ENCODE measurements at places on chromosomes 4 and X.

DNA sequence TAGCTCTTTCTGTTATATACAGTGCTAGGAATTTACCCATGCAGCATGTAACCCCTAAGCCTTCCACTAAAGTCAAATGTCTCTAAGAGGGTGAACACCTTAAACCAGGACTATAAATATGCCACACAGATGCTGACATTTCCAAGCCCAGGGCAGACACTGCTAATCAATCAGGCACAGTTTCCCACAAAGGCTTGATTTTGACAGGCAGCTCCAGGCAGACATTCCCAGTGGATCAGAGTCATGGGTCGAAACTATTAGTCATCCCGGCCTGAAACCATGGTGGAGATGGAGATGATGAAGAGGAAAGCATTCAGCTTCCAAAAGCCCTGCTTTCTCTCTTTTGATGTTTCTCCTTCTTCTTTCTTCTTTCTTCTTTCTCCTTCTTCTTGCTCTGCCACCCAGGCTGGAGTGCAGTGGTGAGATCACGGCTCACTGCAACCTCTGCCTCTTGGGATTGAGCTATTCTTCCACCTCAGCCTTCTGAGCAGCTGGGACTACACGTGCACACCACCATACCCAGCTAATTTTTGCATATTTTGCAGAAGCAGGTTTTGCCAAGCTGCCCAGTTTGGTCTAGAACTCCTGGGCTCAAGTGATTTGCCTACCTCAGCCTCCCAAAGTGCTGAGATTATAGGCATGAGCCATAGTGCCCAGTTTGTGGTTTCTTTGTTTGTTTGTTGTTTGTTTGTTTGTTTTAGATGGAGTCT is 21.0 kb upstream of the SORCS2 start:
- DNase-seq: no peak

DNA sequence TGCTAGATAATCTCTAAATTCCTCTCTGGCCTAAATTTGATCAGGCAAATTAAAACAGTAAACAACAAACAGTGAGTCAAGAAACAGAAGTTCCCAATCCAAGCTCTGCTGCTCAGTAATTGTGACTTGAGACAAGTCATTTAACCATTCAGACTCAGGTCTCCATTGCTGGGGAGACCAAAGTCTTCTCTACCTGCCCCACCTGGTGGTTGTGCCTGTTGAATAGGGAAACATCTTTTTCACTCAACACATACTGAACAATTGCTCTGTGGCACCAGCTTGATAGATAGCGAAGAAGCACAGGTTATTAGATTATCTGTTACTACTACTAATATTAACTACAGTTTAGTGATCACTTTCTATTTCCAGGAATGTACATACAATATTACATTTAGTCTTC is 112.1 kb upstream of the EOLA2 start:
- DNase-seq: no peak

GRCh38 chrX:40174001-40174853 is 76.5 kb upstream of the BCOR start:
- DNase-seq: no peak

- DNase-seq: no peak
These were observed 14.0 kb upstream of the KIAA0232 start for GRCh38 chr4:6768539-6768905.

- no peak for DNase-seq
These were observed at the start of gene GALNTL6 for GRCh38 chr4:171812665-171813525. GALNTL6 (plus strand) TSS chr4:171813404.

GRCh38 chr4:159024266-159024665 is 78.6 kb upstream of the RAPGEF2 start:
- no peak for DNase-seq

GRCh38 chr4:100797791-100798190 is 280.0 kb upstream of the EMCN start:
- no peak for DNase-seq

- no peak for DNase-seq
These were observed 134.0 kb upstream of the ANXA3 start for GRCh38 chr4:78417603-78418002.

- DNase-seq: no peak
These were observed 75.4 kb upstream of the C4orf50 start for GRCh38 chr4:6093671-6094070.

- DNase-seq: no peak
These were observed 104.4 kb downstream of the UCHL1 start for GRCh38 chr4:41360921-41361793.

GRCh38 chr4:69984030-69984443 is 11.7 kb upstream of the STATH start:
- no peak for DNase-seq

DNA sequence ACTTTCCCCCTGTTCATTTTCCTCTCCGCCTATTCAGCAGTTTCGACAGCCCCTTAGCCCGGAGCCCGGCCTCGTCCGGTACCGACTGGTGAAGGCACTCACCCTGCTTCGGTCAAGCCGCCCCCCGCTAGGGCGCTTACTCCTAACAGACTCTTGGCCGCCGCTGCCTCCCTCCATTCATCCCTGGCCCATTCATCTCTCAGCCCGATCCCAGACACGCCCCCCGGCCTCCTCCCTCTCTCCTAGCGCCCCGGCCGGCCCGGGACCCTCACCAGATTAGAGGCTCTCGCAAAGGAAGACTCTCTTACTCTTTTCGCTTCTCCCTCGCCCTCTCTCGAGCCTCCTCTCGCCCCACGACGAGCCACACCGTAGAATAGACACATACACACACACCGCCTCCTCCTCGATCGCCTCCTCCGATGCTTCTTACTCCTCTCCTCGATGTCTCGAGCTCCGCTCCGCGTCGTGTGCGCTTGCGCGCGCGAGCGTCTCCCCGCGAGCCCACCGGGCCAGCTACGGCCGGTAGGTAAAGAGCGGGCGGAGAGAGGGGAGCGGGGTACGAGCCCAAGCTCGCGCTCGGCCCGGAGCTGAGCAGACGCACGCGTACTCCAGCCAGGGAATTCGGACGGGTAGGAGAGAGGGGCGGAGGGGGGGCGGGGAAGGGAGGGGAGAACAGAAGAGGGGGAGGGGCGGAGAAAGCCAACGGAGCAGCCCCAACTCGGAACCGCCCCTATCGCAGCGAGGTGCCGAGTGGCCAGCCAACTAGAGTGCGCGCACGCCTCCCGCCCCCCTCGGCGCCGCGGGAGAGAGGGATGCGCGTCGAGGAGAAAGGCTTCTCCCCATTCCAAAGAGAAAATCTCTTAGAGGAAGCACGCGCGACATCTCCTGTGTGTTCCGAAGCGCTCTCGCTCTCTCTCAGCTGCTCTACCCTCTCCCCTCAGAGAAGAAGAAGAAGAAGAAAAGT is at the start of gene WNK3:
WNK3 (minus strand) TSS at position 633 of the 964 bp plus-strand sequence.
- DNase-seq: no peak

DNA sequence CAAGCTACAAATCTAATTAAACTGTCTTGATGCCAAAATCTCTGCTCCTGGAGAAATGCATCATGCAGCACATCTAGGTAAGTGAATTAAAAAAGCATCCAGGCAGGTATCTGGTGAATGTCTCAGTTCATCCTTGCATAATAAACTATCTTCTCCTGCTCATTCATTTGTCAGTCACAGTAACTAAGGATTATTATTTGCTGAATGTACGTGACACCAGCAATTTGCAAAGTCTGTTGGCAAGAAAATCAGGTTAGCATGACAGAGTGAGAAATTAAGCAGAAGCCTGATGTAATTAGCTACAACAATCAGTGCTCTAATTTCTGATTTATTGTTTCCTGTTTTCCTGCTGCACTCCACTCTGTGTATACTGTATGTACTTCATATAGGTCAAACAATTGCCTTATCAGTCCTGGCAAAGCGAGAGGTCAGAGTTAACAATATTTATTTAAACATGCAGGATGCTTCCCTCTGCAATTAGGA is 213.6 kb downstream of the FBXO8 start:
- no peak for DNase-seq

- DNase-seq: no peak
These were observed 100.2 kb upstream of the USP38 start for GRCh38 chr4:143084566-143084965.

DNA sequence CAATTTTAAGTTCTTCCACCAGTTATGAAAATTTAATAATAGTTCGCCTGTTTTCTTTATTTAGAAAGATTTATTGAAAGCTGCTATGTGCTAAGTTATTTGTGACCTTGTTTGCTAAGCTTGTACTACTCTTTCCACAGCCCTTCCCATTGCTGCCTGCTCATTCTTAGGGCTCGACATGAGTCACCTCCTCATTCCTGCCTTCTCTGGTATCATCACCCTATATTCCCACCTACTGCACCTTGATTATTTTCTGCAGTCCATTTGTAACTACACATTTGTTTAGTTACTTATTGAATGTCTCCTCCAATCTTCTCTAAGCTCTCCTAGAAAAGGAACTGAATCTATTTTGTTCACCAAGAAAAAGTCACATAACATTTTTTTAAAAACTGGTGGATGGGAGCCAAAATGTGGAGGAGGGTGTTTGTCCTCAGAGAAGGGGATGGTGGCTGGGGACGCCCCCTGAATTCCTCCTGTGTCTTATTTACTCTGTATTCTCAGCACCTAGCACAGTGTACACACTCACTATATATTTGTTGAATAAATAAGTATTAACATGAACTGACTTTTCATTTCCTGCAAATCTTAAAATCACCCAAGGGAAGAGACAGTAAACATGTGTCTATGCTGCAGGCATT is 3.7 kb upstream of the RAB9A start:
- DNase-seq: no peak

DNA sequence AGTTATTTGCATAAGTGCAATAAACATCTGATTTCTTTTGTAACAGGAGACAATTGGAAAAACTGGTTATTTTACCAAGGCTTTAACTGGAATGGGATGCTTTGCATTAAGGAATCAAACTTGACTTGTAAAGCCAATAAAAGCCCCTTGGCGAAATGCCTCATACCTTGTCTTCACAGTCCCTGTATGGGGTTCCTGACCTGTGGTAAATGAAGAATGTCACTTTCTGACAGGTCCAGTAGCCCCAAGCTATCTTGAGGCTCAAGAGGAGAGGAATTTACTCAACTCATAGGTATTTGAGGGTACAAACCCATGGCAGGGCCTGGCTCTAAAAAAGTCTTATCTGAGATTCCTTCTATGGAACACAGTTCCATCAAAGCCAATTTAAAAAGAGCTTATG is 78.0 kb downstream of the ACOX3 start:
- no peak for DNase-seq

DNA sequence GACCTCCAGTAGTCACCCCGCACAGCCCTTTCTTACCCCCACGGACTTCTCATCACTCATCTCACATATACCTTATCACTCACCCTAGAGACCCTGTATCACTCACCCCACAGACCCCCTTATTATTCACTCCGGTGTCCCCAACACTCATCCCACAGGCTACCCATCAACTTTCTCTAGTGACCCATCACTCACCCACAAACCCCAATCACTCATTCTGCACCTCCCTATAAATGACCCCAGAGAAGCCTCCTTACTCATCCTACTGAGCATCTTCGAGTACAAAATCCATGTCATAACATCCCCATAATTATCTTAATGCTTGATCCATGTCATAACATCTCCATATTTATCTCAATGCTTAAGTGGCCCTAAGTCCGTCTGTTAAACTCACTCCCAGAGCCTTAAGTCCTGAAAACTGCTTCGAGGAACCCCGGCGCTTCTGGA is 934 bp downstream of the ZNF41 start:
- no peak for DNase-seq

- DNase-seq: peak; percentile 91
These were observed 92.1 kb downstream of the AFF1 start for GRCh38 chr4:87026800-87027495.

DNA sequence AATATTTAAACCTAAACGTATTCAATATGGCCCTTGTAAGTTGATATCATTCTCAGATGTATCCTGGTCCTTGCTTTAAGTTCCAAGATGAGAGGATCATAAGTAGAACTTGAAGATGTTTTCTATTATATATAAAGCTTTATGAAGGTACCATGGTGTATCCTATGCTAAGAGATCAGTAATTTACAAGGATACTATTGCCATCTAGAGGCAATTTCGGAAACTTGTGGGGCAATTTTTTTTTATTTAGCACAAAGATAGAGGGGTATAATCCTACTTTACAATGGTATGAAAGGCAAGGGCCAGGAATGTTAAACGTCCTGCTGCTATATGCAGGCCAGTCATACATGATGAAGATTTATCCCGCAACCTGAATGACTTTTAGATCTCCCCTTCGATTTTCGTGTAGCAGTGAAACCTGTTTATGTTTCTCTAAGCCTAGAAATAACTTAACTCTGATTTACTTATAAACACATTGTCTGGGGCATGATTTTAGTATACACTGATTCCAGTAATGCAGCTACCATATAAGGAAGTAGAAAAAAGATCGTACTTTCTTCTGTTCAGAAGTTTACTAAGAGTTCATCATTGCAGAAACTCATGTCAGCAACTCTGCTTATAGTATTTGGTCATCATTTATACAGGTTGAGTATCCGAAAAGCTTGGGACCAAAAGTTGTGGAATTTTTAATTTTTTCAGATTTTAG is 2.6 kb downstream of the SLC25A31 start:
- DNase-seq: peak; percentile 12

DNA sequence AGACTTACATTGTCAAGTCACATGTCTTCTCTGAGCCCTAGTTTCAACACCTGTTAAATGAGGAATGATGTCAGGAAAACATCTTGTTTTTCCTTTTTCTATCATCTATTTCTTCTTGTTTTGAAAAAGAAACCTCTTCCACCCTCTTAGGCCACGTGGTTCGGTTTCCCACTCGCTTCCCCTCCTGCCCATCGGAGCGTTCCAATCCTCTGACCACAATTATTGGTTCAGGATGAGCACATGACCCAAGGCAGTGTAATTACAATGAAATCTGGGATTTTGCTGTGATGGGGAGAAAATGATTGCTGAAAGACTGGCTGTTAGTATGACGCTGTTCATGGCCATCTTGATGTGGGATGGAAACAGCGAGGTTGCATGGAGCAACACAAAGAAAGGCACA is 186.7 kb downstream of the UNC5C start:
- no peak for DNase-seq

DNA sequence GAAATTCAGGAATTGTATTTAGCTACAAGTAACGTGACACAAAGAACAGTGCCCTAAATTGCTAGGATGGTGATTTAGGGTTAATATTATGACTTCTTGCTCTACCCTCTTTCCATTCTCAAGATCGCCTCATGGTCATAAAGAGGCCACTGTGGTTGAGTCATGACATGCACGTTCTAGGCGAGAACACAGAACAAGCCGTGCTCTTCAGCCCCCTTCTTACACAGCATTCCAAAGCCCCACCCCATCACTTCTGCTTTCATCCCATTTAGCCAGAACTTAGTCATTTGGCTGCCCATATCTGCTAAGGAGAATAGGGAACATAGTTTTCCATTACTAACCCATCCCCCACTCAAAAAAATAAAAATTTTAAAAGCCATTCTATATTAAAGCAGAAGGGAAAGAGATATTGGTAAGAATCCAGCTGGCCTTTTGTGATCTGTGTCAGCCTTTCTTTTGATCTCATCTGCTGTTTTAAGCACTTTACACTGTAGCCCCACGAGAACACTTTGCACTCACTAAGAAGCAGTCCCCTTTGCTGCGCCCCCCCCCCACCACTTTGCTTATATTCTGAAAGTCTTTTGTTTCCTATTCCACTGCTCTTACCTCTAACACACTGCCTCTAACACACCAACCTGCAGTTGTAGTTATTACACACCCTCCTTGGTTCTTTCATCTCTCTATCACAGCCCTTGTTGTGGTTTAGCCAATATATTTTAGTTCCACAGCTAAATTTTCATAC is 28.4 kb downstream of the NPNT start:
- no peak for DNase-seq

- no peak for DNase-seq
These were observed 726.2 kb downstream of the RPA4 start for GRCh38 chrX:97609938-97610337.

All from GM12878 (cell line).